ENCODE measurements at places on chromosomes 12 and 14. TPM values are rescaled to one million over a fixed set of nuclear protein-coding genes. Genes with fewer than 3 reads are reported as not detected.

GRCh38 chr12:103909811-103910210, 20.4 kb upstream of the HSP90B1 start:
- no peak for DNase-seq

GRCh38 chr12:116436561-116437249, 122.5 kb upstream of the MAP1LC3B2 start:
- no peak for DNase-seq

GRCh38 chr14:104534036-104534435, 45.5 kb upstream of the C14orf180 start:
- no peak for DNase-seq

GRCh38 chr12:41101806-41102205, 86.3 kb upstream of the PDZRN4 start:
- no peak for DNase-seq

Gene SOAT2
- 3.8 TPM for total RNA-seq

Gene CLECL1
- total RNA-seq: 6.4 TPM

All from activated naive CD8-positive, alpha-beta T cell treated with anti-CD3 and anti-CD28 coated beads for 36 hours (primary cell).